LoVo (cell line): ENCODE measurements at places on chromosomes 16 and 17.
A peak's percentile ranks its signal among the peaks of the same experiment; 100 is the strongest.

DNA sequence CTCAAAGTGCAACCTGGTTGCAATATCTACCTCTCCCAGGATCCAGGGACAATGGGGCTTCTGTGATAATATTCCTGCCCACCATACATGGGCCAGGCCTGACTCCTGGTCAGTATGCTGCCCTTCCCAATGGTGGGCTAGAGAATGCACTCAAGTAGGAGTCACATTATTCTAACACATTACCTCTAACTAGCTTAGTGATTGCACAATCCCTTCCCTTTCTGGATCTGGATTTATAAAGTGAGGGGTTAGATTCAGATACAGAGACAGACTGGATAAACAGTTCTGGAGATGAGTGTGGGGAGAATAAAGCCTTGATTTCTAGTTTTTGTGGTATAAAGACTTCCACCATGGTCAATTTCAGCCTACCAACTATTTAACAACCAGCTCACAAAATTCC, 33.0 kb downstream of the LYRM1 start:
- no peak for DNase-seq

DNA sequence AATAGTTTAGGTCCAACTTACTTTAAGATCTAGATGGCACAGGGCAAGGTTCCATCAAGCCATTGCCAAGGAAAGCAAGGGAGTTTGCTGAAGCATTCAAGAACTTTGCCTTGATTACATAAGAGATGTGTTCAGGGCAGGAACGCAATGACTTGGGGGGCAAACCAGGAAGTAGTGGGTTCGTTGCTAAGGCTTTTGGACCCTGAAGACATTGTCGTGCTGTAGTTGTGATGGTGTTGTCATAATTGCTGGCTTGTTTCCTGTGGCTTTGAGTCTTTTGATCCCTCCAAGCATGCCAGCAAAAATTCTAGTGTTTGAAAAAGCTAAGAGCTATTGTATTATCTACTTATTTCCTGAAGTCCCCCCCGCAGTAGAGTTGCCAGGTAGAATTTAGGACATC, 70.7 kb upstream of the HNF1B start:
- no peak for DNase-seq

- peak; percentile 24 for DNase-seq
These were observed 67.9 kb downstream of the ZZEF1 start for GRCh38 chr17:4074831-4075495.

DNA sequence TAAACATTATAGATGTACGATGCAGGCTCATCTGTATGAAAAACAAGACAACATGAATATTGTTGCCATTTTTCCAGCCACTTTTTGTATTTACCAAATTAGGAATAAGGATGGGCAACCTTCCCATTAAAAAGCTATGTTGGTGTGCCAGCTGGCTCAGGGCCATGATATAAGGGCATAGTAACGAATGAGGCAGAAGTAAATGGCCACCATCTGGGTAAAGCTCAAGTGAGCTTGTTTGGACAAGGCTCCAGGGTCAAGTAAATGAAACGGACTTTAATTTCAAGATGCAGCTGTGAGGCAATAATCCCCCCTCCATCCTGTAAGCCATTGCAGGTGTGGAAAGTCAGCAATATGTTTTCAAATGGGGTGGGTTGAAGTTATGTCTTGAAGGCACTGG, 930.9 kb upstream of the CDH8 start:
- DNase-seq, result no peak

DNA sequence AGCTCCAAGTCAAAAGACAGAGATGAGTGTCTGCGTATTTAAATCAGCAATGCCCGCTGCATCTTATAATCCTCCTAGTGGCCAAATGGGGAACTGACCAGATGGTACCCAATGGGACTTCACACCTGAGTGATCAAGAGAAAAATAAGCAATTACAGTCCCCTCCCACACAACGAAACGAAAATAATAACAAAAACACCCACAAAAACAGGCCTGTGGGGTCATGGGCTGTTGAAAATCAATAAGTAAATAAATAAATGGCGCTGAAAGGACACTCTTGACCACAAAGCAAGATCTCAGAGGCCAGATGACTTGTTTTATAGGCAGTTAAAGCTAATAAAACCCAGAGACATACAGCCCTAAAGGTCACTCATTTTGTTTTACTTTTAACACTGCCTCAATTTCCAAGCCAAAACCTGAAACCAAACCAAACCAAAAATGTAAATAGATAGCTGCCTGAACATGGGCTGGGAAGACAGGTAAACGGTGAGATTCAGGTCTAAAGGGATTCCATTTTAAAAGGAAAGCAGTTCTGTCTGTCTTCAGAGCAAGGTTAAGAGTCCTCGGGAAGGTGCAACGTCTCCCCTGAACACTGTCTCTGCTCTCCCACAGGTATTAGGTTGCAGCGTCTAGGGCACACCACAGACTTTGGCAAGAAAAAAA, 1.3 kb downstream of the ZNF821 start:
- peak; percentile 77 for DNase-seq

DNA sequence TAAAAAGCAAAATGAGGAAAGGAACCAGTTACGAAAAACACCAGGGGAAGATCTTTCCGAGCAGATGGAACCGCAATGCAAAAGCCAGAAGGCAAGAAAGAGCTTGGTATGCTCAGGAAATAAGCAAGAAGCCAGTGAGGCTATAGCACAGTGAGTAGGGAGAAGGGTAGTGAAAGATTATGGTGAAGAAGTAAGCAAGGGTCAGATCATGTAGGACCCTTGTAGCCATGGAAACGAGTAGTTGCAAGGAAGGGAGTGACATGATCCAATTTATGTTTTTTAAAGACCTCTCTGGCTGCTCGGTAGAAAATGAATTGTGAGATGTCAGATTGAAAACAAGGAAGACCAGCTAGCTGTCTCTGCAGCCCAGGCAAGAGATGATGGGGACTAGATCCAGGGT, 143.3 kb downstream of the USP31 start:
- DNase-seq, result no peak

- DNase-seq, result no peak
These were observed 15.3 kb downstream of the LASP1 start for GRCh38 chr17:38885044-38885727.

DNA sequence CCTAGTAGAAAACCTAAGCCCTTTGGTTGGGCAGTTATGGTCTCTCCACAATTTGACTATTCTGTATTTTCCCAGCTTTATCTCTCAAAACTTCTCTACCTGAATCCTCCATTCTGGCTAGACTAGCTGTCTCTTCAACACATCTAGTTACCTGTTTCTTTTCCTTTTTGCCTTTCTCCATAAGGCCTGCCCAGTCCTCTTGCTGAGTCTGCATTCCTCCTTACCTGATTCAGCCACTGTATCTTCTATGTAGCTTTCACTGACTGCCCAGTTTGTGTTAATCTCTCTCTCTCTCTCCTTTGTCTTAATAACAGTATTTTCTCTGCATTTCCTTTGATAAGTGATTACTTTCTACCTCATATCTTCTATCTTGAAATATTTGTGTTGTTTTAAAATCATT, 2.1 kb upstream of the EVI2A start:
- DNase-seq, result no peak

DNA sequence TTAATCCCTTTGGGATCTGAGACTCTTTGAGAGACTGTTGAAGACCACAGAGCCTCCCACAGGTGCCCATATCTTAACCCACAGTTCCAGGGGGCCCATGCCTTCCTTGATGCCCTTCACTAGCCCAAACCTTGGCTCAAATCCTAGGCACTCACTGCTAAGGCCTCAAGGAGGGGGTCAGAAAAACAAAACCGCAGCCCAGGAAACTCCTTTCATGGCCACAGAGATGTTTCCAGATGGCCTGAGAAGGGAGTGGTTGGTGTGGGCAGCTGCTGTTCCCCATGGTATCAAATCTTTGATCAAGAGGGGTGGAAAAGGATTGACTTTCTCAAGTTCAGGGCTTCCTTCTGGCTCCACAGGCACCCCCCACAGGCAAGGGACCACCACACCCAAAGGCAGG, 44.7 kb downstream of the CDH1 start:
- DNase-seq, result no peak

DNA sequence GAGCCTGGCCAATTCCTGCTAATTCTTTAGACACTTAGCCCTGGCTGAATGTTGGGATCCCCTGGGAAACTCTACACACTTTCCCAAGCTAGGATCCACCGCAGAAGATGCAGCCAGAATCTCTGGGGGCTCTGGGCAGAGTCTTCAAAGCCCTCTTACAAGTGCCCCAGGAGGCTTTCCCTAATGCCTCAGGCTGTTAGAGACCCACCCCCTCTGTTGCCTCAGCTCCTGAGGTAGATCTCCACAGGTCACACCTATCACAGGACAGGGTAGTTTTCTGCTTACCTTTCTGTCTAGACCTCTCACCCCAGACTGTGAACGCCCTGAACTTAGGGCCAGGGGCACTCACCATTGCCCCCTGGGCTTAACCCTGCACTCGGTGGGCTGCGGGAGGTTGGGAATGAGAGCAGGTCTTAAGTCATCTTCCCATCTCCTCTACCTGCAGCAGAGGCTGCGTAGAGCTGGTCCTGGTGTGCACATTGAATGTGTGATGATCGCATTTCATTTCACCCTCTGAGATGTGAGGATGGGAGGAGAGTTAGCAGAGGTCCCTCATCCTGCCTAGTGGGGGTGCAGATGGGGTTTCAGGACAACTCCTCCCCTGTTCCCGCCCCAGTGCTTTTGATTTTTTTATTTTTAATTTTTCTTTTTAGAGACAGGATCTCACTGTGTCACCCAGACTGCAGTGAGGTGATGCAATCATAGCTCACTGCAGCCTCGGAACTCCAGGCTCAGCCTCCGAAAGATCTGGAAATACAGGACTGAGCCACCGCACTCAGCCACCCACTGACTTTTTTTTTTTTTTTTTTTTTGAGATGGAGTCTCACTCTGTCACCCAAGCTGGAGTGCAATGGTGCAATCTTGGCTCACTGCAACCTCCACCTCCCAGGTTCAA, 89.0 kb upstream of the LHX1 start:
- DNase-seq, result no peak

GRCh38 chr17:7130621-7131422, 16.2 kb upstream of the ASGR2 start:
- DNase-seq, result no peak

- no peak for DNase-seq
These were observed 223.2 kb upstream of the DYNLRB2 start for GRCh38 chr16:80317599-80318037.

- DNase-seq, result no peak
These were observed 40.2 kb upstream of the CLEC18A start for GRCh38 chr16:69910964-69911363.

- DNase-seq, result no peak
These were observed 385.9 kb downstream of the WWOX start for GRCh38 chr16:78485188-78485916.

- DNase-seq, result no peak
These were observed 1.0 kb downstream of the PRRT2 start for GRCh38 chr16:29812754-29813643.

- no peak for DNase-seq
These were observed 13.5 kb upstream of the ADGRG1 start for GRCh38 chr16:57614944-57615343.

GRCh38 chr17:77786740-77787505, 171.6 kb upstream of the TNRC6C start:
- no peak for DNase-seq

- DNase-seq, result no peak
These were observed 12.0 kb upstream of the CA4 start for GRCh38 chr17:60137731-60138130.

DNA sequence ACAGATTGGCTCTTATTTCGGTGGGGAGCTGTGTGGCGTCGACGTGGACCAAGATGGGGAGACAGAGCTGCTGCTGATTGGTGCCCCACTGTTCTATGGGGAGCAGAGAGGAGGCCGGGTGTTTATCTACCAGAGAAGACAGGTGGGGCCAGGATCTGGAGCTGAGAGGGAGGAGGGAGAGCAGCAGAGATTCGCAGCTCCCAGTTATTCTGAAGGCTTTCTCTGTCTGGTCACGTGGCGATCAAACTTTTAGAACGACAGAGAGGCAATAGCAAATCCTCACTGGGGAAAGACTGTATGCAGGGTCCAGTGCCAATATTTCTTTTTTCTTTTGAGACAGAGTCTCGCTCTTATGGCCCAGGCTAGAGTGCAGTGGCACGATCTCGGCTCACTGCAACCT, 22.2 kb downstream of the ITGAL start:
- no peak for DNase-seq

DNA sequence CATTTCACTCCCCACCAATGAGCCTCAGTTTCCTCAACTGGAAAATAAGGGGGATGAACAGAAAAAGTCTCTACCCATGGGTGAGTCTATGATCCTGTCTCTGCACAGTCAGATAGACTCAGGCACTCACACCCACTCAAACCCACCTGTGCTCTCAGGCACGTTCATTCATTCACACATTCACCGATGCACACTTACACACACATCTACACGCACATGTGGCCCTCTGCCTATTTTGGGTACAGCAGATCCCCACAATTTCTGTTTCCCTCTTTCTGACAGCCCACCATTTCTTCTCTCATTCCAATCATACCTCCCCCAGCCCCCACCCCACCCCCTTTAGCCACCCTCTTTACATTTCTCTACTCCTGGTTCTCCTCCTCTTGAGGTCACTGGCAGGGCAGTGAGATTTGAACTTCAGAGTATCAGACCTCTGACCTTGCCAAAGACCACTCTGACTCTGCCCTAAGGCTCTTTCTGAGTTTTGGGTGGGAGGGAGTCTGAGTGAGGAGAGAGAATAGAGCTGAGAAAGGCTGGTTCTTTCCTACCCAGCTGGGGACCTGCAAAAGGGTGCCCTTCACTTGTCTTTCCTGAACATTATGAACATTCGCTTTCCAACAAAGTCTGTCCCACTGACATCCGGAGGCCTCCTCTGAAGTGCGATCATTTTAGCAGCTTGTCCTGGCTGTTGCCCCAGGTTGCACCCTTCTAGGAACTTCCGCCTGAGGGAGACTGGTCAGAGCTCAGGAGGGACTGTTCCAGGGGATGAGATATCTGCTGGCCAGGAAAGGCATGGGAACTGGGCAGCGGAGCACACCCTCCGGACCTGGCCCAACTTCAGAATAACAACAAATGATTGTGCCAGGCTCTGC, 10.1 kb upstream of the COL1A1 start:
- no peak for DNase-seq

DNA sequence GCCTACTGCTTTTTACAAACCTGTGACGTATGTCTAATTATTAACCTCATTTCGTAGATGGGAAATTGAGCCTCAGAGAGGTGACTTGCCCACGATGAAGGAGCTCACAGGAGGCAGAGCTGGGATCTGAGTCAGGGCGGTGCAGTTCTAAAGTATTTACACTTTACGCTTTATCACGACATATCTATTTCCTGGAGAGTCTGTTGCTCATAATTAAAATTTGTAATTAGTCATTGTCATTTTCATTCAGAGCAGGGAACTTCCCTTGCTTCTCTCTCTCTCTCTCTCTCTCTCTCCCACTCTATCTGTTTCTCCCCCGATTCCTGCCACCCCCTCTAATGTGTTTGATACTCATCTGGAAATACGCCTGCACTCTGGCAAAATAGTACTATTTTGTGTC, 5.9 kb downstream of the SLC5A11 start:
- DNase-seq, result no peak

GRCh38 chr17:21162394-21162775, 35.6 kb downstream of the DHRS7B start:
- no peak for DNase-seq

- DNase-seq, result no peak
These were observed 31.4 kb upstream of the PMFBP1 start for GRCh38 chr16:72203401-72203800.

- no peak for DNase-seq
These were observed 12.5 kb downstream of the CEP295NL start for GRCh38 chr17:78890498-78890897.
